ENCODE measurements at places on chromosomes 12 and 14. TPM values are rescaled to one million over a fixed set of nuclear protein-coding genes. Genes with fewer than 3 reads are reported as not detected.

The RERGL gene
- total RNA-seq = not detected

The FAM234B gene
- 7.8 TPM for total RNA-seq

The NEUROD4 gene
- total RNA-seq = not detected

The REP15 gene
- not detected for total RNA-seq

The MMP17 gene
- not detected for total RNA-seq

The MYH6 gene
- total RNA-seq = 2.1 TPM

The KCNA5 gene
- not detected for total RNA-seq

The AQP2 gene
- total RNA-seq = not detected

The KLRC2 gene
- 1.9 TPM for total RNA-seq

The NFATC4 gene
- total RNA-seq = 2.6 TPM

The MTRFR gene
- total RNA-seq = 36.6 TPM

The SLC38A4 gene
- 0.26 TPM for total RNA-seq

The BIN2 gene
- 102 TPM for total RNA-seq

The ATL1 gene
- 0.93 TPM for total RNA-seq

The APOF gene
- total RNA-seq = 0.28 TPM

The TRPV4 gene
- not detected for total RNA-seq

The ORMDL2 gene
- total RNA-seq = 29.5 TPM

The KLHDC1 gene
- total RNA-seq = 5.5 TPM

The CLEC6A gene
- not detected for total RNA-seq

DNA sequence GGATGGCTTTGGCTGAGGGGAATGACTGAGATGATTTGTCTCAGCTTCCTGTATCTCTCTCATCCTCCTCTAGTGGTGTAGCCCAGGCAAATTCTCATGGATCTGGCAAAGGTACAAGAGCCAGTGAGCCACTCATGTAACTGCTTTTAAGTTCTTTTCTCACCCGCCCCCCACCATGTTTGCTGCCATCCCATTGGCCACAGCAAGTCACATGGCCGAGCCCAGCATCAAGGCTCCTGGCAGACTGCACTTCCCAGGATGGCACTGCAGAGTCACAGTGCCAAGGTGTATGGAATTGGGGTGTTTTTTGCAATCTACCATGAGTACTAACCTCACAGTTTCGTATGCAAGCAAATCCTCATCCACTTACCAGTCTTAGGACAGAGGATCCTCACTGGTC is 50.9 kb downstream of the CHST11 start:
- H3K27ac ChIP-seq = no peak overlapping the region
- H3K36me3 ChIP-seq = peaks cover 13% of the 10 kb centered on the region
- H3K4me3 ChIP-seq = no peak overlapping the region

DNA sequence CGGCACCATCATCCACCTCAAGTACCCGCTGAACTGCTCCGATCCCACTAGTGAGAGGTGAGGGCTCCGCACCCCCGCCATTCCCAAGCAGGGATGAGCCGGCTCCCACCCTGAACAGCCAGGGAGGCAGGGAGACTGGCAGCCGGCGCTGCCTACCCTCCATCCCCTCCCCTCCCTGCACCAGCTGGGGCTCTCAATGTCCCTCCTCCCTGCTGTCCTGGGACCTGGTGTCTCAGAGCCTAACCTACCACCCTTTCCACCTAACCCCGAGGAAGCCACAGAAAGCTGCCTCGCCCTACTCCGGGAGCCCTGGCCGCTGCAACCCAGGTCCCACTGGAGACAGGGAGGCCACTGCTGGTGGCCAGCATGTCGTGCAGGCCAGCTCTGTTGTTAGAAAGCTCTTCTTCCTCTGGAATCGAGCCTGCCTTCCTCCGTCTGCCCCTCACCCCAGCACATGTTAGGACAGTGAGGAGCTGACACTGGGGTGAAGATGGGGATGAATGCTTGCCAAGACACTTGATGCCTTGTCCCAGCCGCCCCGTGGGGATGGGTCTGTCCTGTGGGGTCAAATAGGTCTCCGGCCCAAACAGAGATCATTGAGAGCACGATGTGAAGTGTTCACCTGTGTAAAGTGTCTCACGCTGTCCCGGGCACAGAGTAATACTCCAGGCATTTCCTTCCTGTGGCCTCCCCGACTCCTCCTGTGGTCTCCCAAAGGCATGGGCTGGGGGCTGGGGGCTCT is 1.1 kb downstream of the PTPN6 start:
- H3K36me3 ChIP-seq = peaks cover 15% of the 10 kb centered on the region
- no peak for DNase-seq
- H3K27me3 ChIP-seq = no peaks in the 10 kb centered on the region
- peak overlapping the region; percentile 77 for H3K4me3 ChIP-seq
- peaks cover 78% of the 10 kb centered on the region for H3K4me1 ChIP-seq

GRCh38 chr14:26896447-26896846 is 298.6 kb upstream of the NOVA1 start:
- peaks cover 2% of the 10 kb centered on the region for H3K36me3 ChIP-seq
- H3K27me3 ChIP-seq = no peaks in the 10 kb centered on the region
- no peak for DNase-seq
- H3K4me1 ChIP-seq = no peaks in the 10 kb centered on the region

DNA sequence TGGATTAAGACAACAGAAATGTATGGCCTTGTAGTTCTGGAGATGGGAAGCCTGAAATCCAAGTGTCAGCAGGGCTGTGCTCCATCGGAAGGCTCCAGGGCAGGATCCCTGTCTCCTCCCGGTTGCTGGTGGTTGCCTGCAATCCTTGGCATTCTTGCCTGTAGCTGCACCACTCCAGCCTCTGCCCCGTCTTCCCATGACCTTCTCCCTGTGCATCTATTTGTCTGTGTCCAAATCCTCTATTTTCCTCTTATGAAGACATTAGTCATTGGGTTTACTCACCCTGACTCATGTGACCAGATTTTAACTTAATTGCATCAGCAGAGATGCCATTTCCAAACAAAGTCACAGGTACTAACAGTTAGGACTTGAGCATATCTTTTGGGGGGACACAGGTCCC is 15.1 kb downstream of the TUNAR start:
- no peaks in the 10 kb centered on the region for H3K36me3 ChIP-seq
- H3K27ac ChIP-seq = no peak overlapping the region
- H3K4me3 ChIP-seq = no peak overlapping the region
- no peak for DNase-seq
- H3K27me3 ChIP-seq = peaks cover 20% of the 10 kb centered on the region
- peaks cover 5% of the 10 kb centered on the region for H3K4me1 ChIP-seq

DNA sequence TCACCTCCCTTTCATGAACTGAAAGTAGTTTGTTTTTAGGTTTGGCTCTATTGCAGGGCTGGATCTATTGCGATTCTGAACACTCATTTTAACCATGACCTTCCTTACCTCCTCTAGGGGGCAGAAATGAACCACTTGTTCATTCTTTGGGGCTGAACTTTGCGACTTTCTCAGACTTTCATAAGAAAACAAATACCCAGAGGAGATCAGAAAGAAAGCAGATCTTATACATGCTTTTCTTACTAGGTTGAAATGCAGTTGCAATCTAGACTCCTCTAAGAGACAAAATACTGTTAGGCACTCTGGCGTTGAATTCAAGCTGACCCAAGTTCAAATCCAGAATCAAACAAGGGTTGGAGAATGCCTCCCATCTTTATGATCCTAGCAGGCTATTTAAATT is 32.6 kb upstream of the PLEKHG3 start:
- no peaks in the 10 kb centered on the region for H3K27me3 ChIP-seq
- peaks cover 14% of the 10 kb centered on the region for H3K4me1 ChIP-seq
- no peak for DNase-seq

GRCh38 chr14:81243499-81243898 is 22.7 kb upstream of the GTF2A1 start:
- no peak overlapping the region for H3K4me3 ChIP-seq
- H3K4me1 ChIP-seq = no peaks in the 10 kb centered on the region
- no peak overlapping the region for H3K27ac ChIP-seq
- no peaks in the 10 kb centered on the region for H3K27me3 ChIP-seq
- DNase-seq = no peak

DNA sequence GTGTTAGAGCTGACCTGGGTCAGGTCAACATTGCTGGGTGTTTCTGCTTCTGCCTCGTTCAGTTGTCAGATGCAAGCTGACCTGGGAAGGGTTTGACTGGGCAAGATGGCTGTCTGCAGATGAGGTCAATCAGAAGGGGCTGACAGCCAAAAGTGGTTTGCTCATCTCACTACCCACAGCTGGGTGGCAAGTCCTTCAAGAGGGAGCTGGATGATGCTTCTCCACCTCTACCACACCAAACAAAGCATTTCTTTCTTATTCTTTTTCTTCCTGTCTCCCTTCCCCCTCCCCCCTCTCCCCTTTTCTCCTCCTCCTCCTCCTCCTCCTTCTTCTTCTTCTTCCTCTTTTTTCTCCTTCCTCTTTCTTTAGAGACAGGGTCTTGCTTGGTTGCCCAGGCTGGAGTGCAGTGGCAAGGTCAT is 268.2 kb upstream of the PLEKHG7 start:
- DNase-seq = peak; percentile 8
- H3K36me3 ChIP-seq = peaks cover 1% of the 10 kb centered on the region
- H3K4me3 ChIP-seq = no peak overlapping the region
- H3K4me1 ChIP-seq = peaks cover 49% of the 10 kb centered on the region

DNA sequence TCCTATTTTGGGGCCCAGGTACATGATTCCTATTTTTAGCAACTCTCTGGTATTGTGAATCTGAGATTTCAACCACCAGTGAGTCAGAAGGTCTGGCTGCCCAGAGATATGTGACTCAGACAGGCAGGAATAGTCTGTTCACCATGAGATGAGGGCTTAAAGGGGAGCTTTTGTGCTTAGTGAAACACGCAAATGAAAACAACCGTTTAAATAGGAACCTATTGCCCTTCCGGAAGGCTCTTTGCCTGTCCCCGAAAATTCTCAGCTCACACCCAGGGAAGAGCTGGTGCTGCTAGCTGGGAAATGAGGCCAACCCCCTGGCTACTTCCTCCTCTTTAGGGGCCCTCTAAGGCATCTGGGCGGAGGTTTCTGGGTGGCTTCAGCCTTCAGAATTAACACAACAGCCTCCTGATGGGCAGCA is 283.6 kb downstream of the CACNA1C start:
- no peak for DNase-seq
- peaks cover 16% of the 10 kb centered on the region for H3K4me1 ChIP-seq
- no peaks in the 10 kb centered on the region for H3K36me3 ChIP-seq
- H3K27ac ChIP-seq = no peak overlapping the region
- no peak overlapping the region for H3K4me3 ChIP-seq
- peaks cover 19% of the 10 kb centered on the region for H3K27me3 ChIP-seq

DNA sequence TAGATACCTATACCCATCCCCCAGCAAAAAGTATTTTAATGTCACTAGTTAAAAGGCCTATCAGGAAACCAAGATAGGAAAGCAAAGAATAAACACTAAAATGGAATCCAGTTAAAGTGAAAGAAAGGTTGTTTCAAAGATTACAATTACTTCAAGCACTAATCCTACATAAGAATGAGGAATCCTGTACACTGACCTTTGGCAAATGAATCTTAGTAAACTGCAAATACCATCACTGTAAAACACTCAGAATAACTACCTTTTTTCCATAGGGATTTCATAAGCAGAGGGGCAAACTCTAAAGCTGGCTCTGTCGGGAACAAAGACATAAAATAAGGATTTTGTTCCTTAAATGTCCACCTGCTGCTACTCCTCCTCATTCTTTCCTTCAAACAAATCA is 25.9 kb downstream of the CEP83 start:
- no peak overlapping the region for H3K27ac ChIP-seq
- peaks cover 37% of the 10 kb centered on the region for H3K4me1 ChIP-seq
- H3K27me3 ChIP-seq = no peaks in the 10 kb centered on the region
- peaks cover 34% of the 10 kb centered on the region for H3K36me3 ChIP-seq
- no peak overlapping the region for H3K4me3 ChIP-seq

DNA sequence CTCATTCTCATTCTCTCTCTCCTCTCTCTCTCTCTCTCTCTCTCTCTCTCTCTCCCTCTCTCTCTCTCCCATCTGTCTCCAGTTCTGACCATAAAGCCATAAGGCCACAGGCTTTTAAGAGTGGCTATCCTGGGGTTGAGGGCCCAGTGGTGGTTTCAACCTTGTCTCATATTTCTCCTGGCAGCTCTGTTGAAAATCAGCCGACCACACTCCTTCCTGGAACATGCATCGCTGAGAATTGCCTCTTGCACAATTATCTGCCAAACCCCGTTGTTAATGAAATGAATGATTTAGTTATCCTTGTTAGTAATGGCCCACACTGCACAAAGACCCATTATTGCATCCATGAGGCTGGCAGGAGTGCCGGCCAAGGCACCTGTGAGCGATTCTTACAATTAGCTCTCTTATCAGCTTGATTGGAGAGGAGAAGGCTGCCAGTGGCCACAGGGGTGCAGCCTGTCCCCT is 30.4 kb upstream of the KCNA5 start:
- peaks cover 7% of the 10 kb centered on the region for H3K27me3 ChIP-seq
- no peak overlapping the region for H3K27ac ChIP-seq
- H3K36me3 ChIP-seq = no peaks in the 10 kb centered on the region
- H3K4me3 ChIP-seq = no peak overlapping the region
- no peak for DNase-seq

- H3K27me3 ChIP-seq = no peaks in the 10 kb centered on the region
- no peak for DNase-seq
- H3K27ac ChIP-seq = peak overlapping the region; percentile 40
- no peaks in the 10 kb centered on the region for H3K36me3 ChIP-seq
These were observed 8.4 kb downstream of the ANO6 start for GRCh38 chr12:45224311-45224710.

GRCh38 chr14:45247427-45247826 is 5.6 kb downstream of the MIS18BP1 start:
- no peak for DNase-seq
- H3K27me3 ChIP-seq = no peaks in the 10 kb centered on the region
- H3K27ac ChIP-seq = no peak overlapping the region
- peaks cover 4% of the 10 kb centered on the region for H3K36me3 ChIP-seq
- no peak overlapping the region for H3K4me3 ChIP-seq
- H3K4me1 ChIP-seq = peaks cover 22% of the 10 kb centered on the region

- no peaks in the 10 kb centered on the region for H3K36me3 ChIP-seq
- H3K27me3 ChIP-seq = peaks cover 20% of the 10 kb centered on the region
- H3K27ac ChIP-seq = no peak overlapping the region
- H3K4me3 ChIP-seq = no peak overlapping the region
- no peaks in the 10 kb centered on the region for H3K4me1 ChIP-seq
These were observed 46.6 kb downstream of the TSPAN11 start for GRCh38 chr12:30973175-30973574.

- H3K27ac ChIP-seq = no peak overlapping the region
- no peak overlapping the region for H3K4me3 ChIP-seq
- DNase-seq = no peak
- no peaks in the 10 kb centered on the region for H3K36me3 ChIP-seq
- H3K27me3 ChIP-seq = peaks cover 53% of the 10 kb centered on the region
- peaks cover 4% of the 10 kb centered on the region for H3K4me1 ChIP-seq
These were observed 71.6 kb downstream of the ASCL4 start for GRCh38 chr12:107845980-107846659.

- H3K4me1 ChIP-seq = peaks cover 6% of the 10 kb centered on the region
- no peaks in the 10 kb centered on the region for H3K27me3 ChIP-seq
- no peak overlapping the region for H3K4me3 ChIP-seq
- no peaks in the 10 kb centered on the region for H3K36me3 ChIP-seq
These were observed 175.5 kb downstream of the AEBP2 start for GRCh38 chr12:19614601-19615383.

- peaks cover 17% of the 10 kb centered on the region for H3K4me1 ChIP-seq
- DNase-seq = no peak
These were observed 21.5 kb downstream of the YLPM1 start for GRCh38 chr14:74784634-74785033.

DNA sequence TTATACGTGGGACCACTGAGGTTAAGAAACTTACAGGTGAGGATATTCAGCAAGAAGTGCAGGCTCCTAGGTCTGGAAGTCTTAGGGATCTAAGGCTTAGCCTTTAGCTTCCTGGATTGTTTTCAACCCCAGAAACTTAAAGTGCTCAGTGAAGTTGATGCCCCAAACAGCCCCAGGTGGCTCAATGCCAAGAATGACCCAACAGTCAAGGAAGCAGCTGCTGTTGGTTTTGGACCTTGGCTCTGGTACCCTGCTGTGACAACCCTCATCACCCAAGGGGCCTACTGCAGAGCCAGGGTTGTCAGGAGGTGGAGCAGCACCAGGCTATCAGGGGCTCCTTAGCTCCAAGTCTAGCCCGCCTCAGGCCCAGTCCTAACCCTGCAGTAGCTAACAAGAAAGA is 36.8 kb downstream of the VDR start:
- peaks cover 95% of the 10 kb centered on the region for H3K4me1 ChIP-seq
- peak overlapping the region; percentile 51 for H3K4me3 ChIP-seq
- no peak for DNase-seq
- H3K27ac ChIP-seq = peak overlapping the region; percentile 88
- peaks cover 55% of the 10 kb centered on the region for H3K36me3 ChIP-seq
